ENCODE measurements at places on chromosomes 3 and 15.

- DNase-seq: no peak
These were observed 340.3 kb downstream of the NTRK3 start for GRCh38 chr15:87916208-87916607.

- no peak for DNase-seq
These were observed 117.9 kb downstream of the MITF start for GRCh38 chr3:69856965-69857705.

GRCh38 chr3:188211476-188211875 lies 57.5 kb downstream of the LPP start:
- DNase-seq: no peak

DNA sequence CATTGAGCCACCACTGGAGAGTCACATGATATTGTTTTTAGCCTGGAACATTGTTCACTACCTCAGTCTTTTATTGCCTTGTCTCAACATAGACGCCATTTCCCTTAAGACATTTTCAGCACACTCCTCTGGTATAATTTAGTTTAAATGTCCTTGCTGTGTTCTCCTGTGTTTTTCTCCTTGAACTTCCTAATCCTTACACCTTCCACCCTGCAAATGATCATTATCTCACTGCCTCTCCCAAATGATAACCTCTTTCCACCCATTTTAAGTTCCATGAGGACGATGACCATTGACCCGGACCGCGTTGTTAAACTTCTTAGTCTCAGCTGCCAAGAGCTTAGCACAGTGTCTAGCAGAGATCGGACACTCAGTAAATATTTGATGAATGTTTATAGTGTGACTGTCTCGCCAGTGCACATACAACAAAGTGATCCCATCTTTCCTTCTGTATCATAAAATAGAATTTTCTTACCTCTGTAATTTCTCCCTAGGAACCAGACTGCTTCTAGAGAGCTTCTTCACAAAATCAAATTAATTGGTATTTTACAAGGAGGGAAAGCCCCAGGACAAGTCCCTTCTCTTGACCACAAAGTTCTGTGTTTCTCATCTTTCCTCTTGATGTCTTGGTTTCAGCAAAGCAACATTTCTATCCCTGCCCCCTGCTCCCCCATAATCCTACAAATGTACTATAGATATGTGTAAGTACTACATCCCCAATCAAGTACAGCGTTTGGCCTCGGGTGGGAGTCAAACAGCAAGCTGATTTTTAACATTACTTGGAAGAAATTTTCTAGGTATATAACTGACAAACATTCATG lies 429.6 kb downstream of the LPP start:
- DNase-seq: peak; percentile 17

DNA sequence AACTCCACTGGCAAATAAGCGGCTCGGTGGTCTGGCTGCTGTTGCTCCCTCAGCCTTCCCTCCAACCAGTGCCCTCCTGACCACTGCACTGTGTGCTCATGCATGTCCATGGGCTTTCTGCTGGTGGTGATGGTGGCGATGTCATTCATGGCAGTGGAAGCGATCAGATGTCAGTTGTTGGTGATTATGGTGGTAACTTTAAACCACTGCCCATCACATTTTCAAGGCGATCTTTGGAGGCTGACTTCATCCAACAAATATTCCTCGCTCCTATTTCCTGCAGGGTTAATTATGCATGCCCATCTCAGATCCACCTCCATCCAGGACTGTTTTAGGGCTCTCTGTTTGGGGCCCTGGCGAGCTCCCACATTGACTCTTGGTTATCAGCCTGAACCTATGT lies 13.4 kb upstream of the HCN4 start:
- DNase-seq: no peak

GRCh38 chr15:77266708-77267386 lies 153.1 kb downstream of the PEAK1 start:
- DNase-seq: no peak

- peak; percentile 73 for DNase-seq
These were observed 173.5 kb downstream of the TNIK start for GRCh38 chr3:171286580-171287249.

DNA sequence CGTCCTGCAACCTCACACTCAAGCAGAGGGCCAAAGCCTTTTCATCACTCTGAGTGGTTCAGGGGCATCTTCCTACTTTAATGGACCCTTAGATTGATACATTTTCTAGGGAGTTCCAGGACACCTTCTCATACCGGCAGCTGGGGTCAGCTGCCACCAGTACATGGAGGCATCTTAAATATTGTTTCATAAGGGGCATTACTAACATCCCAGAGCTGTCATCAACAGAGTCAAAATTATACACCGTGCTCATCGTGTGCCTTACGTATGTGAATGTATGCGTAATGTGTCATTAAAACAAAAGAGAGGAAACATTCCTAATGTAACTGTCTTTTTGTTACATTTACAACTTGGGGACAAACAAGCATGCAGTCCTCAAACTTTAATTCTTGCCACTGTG lies 57.9 kb downstream of the ARNT2 start:
- DNase-seq: no peak

DNA sequence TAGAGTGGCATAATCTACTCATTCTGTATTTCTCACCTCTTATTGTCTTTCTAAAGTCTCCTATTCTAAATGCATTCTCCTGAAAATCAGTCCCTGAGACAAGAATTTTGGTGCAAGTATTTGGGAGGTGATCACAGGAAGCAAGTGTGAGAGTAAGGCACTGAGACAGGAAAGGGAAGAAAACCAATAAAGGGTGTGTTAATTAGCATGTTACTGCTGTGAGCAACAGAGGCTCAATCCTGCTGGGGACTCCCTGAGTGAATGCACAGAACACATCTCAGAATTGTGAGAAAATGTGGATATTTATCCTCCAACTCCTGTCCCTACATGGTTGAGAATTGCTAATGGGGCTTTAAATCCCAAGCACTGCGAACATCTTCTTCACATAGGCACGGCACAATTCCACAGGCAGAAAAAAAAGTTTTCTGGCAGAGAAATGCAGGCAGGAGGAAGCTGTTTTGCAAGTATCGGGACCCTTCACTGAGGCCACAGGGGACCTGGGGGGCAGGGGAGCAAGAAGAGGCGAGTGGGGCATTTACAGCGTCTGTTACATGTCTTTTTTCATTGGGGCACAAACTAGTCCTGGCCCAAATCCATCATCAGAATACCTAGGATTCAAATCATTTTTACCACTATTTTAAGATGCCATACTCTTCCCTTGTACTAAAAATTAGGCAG lies 27.2 kb upstream of the STT3B start:
- DNase-seq: no peak

- DNase-seq: no peak
These were observed 105.1 kb upstream of the BCL6 start for GRCh38 chr3:187850258-187850921.

DNA sequence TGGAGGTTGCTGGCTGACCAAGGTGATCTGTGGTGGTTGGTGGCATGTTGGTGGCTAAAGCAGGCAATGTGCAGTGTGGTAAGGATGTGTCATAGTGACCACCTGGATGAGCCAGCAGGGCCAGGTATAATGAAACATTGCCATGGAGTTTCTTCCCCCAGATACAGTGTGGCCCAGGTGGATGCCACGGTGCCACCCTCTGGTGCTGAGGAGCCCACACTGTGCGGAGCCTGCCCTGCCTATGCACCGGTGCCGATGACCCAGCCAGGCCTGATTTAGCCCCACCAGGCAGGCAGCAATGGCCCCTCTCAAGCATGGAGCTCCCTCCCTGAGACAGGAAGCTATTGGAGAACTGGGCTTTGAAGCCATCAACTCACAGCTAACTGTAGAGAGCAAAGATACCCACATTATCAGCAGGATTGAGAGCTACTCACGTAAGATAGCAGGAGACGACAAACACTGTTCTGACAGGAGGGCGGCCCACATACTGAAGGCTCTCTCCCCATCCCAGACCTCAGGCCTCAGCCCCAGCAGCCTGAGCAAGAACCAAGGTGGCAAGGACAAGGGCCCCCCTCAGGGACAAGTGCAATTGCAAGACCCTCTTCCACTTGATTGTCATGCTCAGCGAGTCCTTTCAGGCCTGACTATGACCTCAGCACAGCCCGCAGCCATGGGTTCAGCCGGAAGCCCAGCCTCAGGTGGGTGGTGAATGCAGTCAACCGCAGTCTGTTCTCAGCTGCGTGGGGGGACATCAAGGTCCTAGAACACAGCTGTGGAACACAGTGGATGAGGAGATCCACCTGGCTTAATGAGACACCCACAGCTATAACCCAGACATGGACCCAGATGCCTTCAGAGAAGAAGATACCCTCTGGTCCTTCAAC lies 82.8 kb upstream of the CDV3 start:
- no peak for DNase-seq

DNA sequence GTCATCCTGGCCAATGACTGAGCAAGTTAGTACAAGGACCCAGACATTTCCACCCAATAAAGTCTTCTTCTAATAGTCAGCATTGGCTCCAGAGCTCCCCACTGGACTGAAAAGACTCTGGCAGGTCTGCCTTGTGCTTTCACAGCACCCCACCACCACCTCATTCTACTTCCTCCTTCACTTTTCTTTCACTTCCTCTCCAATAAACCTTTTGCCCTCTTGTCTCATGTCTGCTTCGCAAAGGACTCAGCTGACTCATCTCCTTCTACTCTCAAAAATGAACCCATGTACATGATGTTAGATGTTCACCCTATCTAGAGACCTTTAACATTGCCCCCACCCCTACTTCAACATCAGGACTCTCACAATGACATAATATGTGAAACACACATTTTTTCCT lies 181.0 kb upstream of the PPP2R3A start:
- DNase-seq: no peak

DNA sequence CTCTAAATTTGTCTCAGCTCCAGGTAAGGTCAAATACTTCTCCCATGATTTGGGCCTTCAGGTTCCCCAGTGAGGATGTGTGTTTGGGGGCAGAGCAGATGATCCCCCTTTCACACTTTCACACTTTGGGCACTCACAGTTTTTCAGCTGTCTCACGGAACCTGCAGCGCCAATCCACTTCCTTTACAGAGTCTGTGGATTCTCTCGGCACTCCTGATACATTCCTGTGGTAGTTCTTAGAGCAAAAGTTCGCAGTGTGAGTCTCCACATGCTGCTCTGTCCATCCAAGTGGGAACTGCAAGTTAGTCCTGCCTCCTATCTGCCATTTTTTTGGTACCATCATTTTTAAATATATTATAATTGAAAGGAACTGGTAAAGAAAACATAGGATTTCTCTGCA lies 20.2 kb upstream of the CPOX start:
- DNase-seq: no peak

- no peak for DNase-seq
These were observed 74.2 kb upstream of the BHLHE40 start for GRCh38 chr3:4904811-4905695.

GRCh38 chr15:78070049-78070700 lies 7.3 kb downstream of the TBC1D2B start:
- DNase-seq: peak; percentile 55

DNA sequence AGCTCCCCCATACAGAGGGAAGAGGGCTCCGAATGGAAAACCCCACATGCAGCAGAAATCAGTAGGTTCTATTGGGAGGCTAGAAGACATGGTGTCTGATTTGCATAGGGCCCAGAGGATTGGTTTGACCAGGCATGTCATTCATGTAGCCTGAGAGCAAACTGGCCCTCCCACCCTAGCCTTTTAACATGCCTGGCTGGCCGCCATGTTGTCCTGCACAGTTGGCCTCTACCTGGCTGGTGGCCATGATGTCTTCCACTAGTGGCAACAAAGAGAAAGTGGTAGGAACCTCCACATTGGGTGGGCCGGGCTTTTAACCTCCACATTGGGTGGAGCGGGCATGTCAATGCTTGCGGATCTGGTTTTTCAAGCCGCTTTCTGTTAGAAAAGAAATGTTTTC lies 312.1 kb downstream of the TAFA4 start:
- DNase-seq: no peak

- no peak for DNase-seq
These were observed 54.4 kb downstream of the NUP210 start for GRCh38 chr3:13365390-13366379.

DNA sequence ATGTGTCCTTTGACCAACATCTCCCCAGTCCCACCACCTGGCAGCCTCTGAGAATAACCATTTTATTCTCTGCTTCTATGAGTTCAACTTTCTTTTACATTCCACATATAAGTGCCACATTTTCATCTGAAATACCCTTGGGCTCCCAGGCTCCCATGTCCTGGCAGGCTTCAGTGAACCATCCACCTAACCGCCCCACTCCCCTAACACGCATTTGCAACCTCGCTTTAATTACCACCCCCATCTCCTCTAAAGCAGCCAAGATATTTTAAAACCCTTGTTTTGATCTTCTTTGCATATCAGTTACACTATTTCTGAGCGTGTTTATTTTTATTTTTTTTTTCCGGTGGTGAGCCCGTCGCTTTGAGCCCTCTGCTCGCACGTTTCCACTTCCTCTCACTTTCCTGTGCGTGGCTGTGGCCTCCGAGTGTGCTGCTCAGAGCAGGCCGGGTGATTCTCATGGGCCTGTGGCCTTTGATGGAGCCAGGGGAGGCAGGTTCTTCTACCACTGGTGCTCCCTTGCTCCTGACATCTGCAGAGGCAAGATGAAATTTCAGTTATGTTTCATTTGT lies 195.4 kb upstream of the LPP start:
- no peak for DNase-seq

- DNase-seq: peak; percentile 87
These were observed 11.3 kb upstream of the SOX2 start for GRCh38 chr3:181700168-181701087.

DNA sequence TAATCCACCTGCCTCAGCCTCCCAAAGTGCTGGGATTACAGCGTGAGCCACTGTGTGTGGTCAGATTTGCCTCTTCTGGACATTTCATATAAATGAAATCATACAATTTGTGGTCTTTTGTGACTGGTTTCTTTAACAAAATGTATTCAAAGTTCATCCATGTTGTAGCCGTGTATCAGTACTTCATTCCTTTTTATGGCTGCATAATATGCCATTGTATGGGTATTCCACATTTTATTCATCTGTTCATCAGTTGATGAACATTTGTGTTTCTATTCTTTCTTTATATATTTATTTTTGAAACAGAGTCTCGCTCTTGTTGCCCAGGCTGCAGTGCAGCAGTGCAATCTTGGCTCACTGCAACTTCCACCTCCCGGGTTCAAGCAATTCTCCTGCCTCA lies 25.8 kb downstream of the WDR76 start:
- DNase-seq: no peak

DNA sequence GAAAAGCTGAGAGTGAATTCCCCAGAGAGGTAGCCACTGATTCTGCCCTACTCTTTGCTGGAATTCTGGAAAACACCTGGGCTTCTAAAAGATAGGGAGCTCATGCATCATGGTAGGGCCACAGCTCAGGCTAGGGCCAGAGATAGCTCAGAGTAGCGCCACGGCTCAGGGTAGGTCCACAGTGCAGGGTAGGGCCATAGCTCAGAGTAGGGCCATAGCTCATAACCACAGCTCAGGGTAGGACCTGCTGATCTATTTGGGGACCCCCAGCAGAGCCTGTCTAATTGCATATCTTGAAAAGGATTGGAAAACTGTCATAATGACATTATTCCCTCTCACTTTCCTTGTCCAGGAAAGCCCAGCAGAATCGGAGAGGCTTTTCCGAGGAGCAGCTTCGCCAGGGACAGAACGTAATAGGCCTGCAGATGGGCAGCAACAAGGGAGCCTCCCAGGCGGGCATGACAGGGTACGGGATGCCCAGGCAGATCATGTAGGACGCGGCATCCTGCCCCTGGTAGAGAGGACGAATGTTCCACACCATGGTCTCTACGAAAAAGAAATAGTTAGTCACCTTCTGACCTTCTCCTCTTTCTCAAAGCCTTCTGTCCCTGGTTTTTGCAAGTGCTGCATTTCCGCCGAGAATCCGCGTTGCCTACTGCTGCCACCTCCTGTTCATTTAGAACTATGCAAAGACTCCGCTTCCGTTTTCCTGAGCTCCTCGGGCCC lies 14.5 kb downstream of the TAGLN3 start:
- peak; percentile 85 for DNase-seq

All from DMS53 (cell line).